ENCODE measurements at places on chromosomes 4 and X. TPM values are rescaled to one million over a fixed set of nuclear protein-coding genes. Genes with fewer than 3 reads are reported as not detected.

GRCh38 chr4:113761620-113762185 is at the start of gene CAMK2D:
Gene CAMK2D (minus strand): TSS chr4:113761738. CDS start chr4:113761068, 670 bp downstream.
- peak; percentile 85 for DNase-seq

GRCh38 chrX:7261672-7262332 is 113.8 kb upstream of the PUDP start:
- no peak for DNase-seq

- peak; percentile 73 for DNase-seq
Measured at GRCh38 chr4:106414366-106414765, 45.8 kb upstream of the GIMD1 start.

DNA sequence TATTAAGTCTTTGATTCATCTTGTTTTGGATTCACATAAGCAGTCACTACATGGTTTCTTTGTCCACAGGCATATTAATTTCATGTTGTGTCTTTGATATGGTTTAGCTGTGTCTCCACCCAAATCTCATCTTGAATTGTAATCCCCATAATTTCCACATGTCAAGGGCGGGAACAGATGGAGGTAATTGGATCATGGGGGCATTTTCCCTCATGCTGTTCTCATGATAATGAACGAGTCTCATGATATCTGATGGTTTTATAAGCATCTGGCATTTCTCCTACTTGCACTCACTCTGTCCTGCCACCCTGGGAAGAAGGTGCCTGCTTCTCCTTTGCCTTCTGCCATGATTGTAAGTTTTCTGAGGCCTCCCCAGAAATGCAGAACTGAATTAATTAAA is 1811.2 kb upstream of the PCDH10 start:
- no peak for DNase-seq

DNA sequence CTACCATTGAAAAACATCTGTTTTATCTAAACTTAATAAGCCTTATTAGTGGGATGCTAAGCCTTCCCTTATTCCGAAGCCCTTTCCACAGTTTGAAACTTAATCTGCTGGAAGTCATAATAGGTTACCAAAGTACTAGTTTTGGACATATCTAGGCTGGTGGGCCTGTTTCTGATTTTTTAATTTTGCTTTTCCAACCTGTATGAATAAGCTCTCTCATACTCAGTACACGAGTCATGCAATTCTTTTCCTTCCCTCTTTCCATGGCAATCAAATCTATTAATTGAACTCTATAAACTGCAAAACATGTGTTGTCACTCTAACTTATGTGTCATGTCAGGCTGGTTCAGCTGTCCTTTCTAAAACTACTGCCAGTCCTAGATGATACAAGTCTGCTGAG is 91.0 kb downstream of the AMMECR1 start:
- no peak for DNase-seq

Gene CHST7
- total RNA-seq = 2.9 TPM

Gene TMPRSS11A
- not detected for total RNA-seq
